CD4-positive, CD25-positive, alpha-beta regulatory T cell (primary cell): ENCODE measurements at places on chromosomes 5 and 9.

DNA sequence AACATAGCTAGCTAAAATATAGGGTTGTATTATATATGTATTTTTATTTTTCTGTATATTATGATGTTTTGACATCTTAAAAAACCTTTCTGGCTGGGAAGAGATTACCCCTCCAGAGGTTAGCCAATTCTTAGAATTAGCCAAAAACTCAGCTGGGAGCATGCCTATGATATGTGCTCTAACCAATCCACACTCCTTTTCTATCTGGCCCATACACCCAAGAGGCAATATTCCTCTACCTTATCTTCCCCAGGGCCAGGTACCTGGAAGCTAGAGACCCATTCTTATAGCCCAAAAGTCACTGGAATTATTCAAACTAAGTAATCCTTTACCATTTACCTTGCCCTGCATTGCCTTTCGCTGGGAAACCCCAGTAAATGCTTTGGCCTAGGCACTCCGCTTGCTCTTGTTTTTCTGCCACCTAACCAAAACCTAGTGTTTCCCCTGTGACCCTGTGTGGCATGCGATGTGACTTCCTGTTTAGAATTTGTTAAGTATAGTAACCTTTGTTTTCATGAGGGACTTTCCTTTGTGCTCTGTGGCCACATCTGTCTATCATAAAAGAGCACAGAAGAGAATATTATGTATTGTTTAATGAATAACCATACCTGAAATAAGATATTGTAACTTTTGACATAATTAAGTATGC lies 37.4 kb downstream of the CSNK1G3 start:
- peak; percentile 79 for DNase-seq
- no peaks in the 10 kb centered on the region for H3K27me3 ChIP-seq
- H3K4me3 ChIP-seq = peak overlapping the region; percentile 42
- peak overlapping the region; percentile 71 for H3K27ac ChIP-seq

DNA sequence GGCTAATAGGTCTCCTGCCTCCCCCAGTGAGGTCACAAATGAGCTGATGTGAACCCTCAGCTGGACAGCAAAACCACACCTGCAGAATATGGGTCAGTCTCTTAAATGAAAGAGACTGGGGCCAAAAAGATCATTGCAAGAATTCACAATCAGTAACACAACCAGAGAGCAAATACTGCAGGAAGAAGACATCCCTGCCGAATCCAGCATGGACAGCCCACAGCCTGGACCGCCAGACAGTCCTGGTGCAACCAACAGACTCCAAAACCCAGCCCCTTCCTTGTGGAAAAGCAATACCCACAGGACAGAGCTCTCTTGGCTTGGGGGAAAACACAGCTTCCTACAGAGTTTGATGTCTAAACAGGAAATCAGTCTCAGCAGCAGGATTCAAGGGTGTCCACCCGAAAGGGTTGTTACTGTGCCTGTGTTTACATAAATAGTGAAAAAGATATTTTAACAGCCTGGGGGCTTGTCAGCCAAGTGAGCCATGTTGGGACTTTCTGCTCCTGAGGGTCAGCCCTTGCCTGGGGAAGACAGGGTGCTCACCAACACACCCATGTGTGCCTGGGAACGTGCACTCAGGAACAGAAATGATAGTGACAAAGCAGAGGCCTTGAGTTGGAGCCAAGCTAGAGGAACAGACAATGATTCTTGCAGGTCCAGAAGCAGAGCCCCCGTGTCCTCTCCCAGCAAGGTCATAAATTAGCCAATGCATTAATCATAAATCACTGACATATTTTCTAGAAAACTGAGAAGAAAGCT lies 106.2 kb downstream of the SEMA5A start:
- no peaks in the 10 kb centered on the region for H3K4me1 ChIP-seq
- H3K27me3 ChIP-seq = no peaks in the 10 kb centered on the region
- no peak overlapping the region for H3K4me3 ChIP-seq
- no peak overlapping the region for H3K27ac ChIP-seq
- no peaks in the 10 kb centered on the region for H3K36me3 ChIP-seq

DNA sequence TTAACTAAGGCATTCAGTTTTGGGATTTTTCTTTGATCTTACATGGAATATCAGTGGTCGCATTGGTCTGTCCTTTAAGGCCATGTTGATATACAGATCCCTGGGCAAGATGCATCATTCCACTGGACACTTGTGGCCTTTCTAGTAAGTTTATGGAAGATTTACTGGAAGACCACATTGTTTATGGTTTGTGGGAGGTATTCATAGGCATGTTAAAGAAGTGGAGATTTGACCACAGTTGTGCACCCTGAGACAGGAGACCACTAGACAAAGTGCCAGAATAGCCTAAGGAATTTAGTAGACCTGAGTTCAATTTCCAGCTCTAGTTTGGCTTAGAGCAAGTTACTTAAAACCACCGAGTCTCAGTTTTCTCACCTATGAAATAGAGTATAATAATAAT lies 383.1 kb upstream of the PAPPA start:
- no peaks in the 10 kb centered on the region for H3K36me3 ChIP-seq
- no peak overlapping the region for H3K4me3 ChIP-seq
- no peak overlapping the region for H3K27ac ChIP-seq
- DNase-seq = no peak
- no peaks in the 10 kb centered on the region for H3K27me3 ChIP-seq

DNA sequence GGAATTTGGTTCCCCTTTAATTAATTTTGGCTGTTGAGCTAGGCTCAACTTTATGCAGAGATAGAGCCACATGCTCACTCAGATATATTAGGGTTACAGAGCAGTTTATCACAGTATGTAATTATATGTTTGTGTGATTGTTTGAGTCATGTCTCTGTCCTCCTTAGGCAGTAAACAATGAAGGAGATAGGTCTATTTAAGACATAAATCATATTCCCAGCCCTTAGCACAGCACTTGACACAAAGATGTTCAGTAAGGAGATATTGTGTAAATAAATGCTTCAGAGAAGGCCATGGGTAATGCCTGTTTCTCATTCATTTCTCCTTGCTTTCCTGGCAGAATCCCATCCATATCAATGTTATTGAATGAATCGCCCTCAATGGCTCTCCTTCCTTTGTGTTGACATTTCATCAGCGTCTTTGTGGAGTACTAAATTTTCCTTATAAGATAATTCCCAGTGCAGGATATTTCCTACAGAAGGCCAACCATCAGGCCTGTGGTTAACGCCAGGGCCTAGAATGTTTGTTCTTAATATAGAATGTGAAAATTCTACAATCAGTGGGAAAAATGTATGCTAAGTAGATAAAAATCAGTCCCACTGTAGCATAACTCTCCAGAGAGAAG lies 408.0 kb downstream of the EBF1 start:
- H3K27me3 ChIP-seq = no peaks in the 10 kb centered on the region
- no peaks in the 10 kb centered on the region for H3K36me3 ChIP-seq
- H3K4me3 ChIP-seq = no peak overlapping the region
- H3K27ac ChIP-seq = no peak overlapping the region
- no peaks in the 10 kb centered on the region for H3K4me1 ChIP-seq
- no peak for DNase-seq
